Osteocyte (in vitro differentiated cells): ENCODE measurements at places on chromosomes 6 and 20. TPM values are rescaled to one million over a fixed set of nuclear protein-coding genes. Genes with fewer than 3 reads are reported as not detected.

GRCh38 chr6:45664707-45665106 lies 287.0 kb upstream of the SUPT3H start:
- H3K4me1 ChIP-seq = peaks cover 34% of the 10 kb centered on the region
- H3K4me3 ChIP-seq = no peak overlapping the region
- H3K36me3 ChIP-seq = peaks cover 2% of the 10 kb centered on the region
- H3K27ac ChIP-seq = no peak overlapping the region

- peaks cover 18% of the 10 kb centered on the region for H3K4me1 ChIP-seq
- H3K27ac ChIP-seq = no peak overlapping the region
- DNase-seq = no peak
- H3K4me3 ChIP-seq = no peak overlapping the region
These were observed 37.2 kb downstream of the GTF2H5 start for GRCh38 chr6:158205169-158205944.

GRCh38 chr6:134663800-134664535 lies 285.9 kb downstream of the ALDH8A1 start:
- H3K27me3 ChIP-seq = no peaks in the 10 kb centered on the region
- H3K4me1 ChIP-seq = peaks cover 73% of the 10 kb centered on the region
- H3K4me3 ChIP-seq = no peak overlapping the region
- no peak for DNase-seq

GRCh38 chr20:32439132-32439829 lies 81.2 kb downstream of the ASXL1 start:
- DNase-seq = peak; percentile 66
- H3K27ac ChIP-seq = no peak overlapping the region
- peaks cover 29% of the 10 kb centered on the region for H3K36me3 ChIP-seq
- H3K4me1 ChIP-seq = peaks cover 9% of the 10 kb centered on the region
- H3K4me3 ChIP-seq = no peak overlapping the region

Gene TGM6
- not detected in 2 replicates for total RNA-seq

GRCh38 chr6:71396410-71396801 lies 107.8 kb downstream of the OGFRL1 start:
- H3K4me3 ChIP-seq = no peak overlapping the region
- DNase-seq = no peak
- peaks cover 12% of the 10 kb centered on the region for H3K36me3 ChIP-seq
- no peaks in the 10 kb centered on the region for H3K27me3 ChIP-seq
- H3K27ac ChIP-seq = no peak overlapping the region

DNA sequence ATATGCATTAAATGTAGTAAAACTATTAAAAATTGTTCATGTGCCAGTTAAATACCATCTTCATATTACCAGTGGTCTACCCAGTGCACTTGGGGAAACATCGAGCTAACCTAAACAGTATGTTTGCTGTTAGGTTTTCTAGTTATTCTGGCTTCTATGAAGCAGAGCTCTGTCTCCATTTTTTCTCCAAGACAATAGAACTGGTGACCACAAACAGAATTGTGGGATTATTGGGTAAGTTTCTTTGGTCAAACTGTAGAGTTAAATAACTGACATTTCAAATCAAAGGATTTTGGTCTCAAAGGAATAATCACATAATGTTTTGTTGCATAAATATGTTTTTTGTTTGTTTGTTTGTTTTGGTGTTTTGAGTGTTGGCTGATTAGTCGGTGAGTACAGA lies 40.5 kb upstream of the EDN3 start:
- no peaks in the 10 kb centered on the region for H3K36me3 ChIP-seq
- no peak overlapping the region for H3K27ac ChIP-seq
- no peak for DNase-seq
- no peaks in the 10 kb centered on the region for H3K4me1 ChIP-seq
- H3K4me3 ChIP-seq = no peak overlapping the region
